ENCODE measurements at places on chromosomes 13 and 19. TPM values are rescaled to one million over a fixed set of nuclear protein-coding genes. Genes with fewer than 3 reads are reported as not detected.

Gene CYP2B6
- total RNA-seq: not detected

Gene URAD
- not detected for total RNA-seq

Gene PALM3
- not detected for total RNA-seq

Gene ZNF222
- total RNA-seq: 5.9 TPM

Gene CLDN10
- not detected for total RNA-seq

Gene PSG1
- 0.48 TPM for total RNA-seq

Gene ZNF610
- 3.3 TPM for total RNA-seq

Gene FOXA3
- under 0.01 TPM for total RNA-seq

Gene ZNF607
- total RNA-seq: 2.9 TPM

Data from vein endothelial cell (primary cell).